ENCODE measurements at places on chromosomes 12 and 14. TPM values are rescaled to one million over a fixed set of nuclear protein-coding genes. Genes with fewer than 3 reads are reported as not detected.

CCDC184 gene
- total RNA-seq: 0.43 TPM

KLRC2 gene
- not detected for total RNA-seq

KRT71 gene
- not detected for total RNA-seq

FRS2 gene
- total RNA-seq: 57.3 TPM

WNT1 gene
- total RNA-seq: not detected

SCFD1 gene
- total RNA-seq: 149 TPM

A2ML1 gene
- total RNA-seq: not detected

SSTR1 gene
- total RNA-seq: 57.9 TPM

TAS2R7 gene
- total RNA-seq: not detected

HOXC12 gene
- total RNA-seq: under 0.01 TPM

CCDC196 gene
- total RNA-seq: not detected

KRT73 gene
- total RNA-seq: not detected

PLEKHG7 gene
- total RNA-seq: not detected

MLF2 gene
- 160 TPM for total RNA-seq
